GM12864 (cell line): ENCODE measurements at places on chromosomes 16 and 17.

DNA sequence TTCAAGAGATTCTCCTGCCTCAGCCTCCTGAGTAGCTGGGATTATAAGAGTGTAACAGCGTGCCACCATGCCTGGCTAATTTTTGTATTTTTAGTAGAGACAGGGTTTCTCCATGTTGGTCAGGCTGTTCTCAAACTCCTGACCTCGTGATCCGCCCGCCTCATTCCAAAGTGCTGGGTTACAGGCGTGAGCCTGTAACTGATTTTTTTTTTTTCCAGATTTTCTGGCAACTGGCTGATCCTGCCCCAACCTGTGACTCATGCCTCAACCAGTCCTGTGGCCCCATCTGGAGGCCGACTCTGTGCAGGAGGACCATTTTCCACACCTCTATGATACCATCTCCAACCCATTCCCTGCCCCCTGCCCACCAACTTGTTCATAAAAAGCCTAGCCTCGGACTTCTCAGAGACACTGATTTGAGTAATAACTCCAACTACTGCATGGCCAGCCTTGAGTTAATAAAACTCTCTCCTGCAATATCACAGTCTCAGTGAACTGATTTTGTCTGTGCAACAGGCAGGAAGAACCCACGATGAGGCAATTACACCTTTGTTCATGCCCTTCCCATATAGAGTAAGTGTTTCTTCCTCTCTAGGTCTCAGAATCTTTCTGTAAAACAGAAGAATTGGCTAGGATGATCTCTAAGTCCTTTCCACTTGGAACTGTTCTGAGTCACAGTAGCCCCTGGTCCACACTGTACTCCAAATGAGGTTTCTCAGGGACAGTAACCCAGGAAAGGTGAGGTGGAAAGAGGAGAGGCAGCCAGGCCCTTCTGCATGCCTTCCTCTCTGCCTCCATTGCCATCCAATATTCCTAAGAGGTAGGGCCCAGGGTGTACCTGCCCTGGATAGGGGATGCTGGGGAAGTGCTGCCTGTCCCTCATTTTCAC, 8.8 kb upstream of the CNOT1 start:
- no peak for DNase-seq

- peak; percentile 46 for DNase-seq
These were observed 5.1 kb upstream of the GGT6 start for GRCh38 chr17:4565209-4566141.

DNA sequence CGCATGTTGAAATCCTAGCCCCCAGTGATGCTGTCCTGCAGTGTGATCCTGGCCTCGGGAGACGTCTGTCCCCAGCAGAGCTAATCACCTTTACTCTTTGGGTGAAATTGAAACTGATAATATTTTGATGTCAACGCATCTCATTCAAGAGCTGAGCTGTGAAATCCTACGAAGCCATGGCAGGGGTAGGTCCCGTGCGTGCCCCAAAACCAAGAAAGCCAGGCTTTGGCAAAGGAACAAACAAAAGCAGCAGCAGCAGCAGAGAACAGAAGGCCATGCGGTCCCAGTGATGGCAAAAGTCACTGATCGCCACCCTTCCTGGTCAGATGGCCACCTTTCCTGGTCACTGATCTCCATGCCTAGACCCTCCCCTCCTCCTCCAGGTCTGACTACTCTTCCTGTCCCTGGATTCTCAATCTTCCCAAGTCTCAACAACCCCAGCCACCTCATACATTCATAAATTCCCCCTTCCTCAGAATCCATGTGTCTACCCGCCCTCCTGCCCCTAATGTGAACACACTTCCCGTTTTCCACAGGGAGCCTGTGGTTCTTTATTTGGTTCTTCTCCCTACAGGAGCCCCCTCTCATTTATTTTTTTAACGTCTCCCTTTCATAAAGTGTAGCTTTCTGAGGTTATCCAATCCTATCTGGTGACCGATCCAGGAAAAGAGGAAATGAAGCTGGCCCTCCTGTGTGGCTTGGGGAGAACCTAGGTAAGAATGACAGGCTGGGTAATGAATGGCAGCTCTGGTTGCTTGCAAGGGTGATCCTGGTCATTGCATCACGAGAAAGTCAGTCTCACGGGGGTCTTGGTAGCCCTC, 50.3 kb downstream of the CPPED1 start:
- no peak for DNase-seq

DNA sequence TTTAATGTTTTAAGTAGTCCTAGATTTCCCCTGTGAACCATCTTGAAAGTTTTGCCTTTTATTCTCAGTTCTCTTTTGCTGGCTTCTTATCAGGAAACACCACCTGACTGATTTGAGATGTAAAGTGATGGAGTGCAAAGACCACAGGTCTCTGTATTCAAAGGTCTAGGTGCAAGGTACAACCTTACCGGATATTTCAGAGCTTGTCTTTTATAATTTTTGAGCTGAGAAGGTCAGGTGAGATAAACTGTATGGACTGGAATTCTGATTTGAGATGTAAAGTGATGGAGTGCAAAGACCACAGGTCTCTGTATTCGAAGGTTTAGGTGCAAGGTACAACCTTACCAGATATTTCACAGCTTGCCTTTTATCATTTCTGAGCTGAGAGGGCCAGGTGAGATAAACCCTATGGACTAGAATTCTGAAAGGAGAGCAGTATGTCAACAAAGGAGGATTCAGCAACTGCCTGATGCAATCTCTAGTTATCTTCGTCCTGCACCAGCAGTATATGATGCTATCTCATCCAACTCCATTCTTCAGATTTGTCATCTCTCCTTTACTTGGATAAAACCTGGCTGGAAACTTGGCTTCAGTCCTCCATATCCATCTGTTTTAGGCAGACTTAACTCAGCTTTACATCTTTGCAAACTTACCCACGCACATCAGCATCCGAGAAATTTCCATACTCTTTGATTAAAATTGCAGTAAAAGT, 64.3 kb downstream of the CENPV start:
- no peak for DNase-seq

DNA sequence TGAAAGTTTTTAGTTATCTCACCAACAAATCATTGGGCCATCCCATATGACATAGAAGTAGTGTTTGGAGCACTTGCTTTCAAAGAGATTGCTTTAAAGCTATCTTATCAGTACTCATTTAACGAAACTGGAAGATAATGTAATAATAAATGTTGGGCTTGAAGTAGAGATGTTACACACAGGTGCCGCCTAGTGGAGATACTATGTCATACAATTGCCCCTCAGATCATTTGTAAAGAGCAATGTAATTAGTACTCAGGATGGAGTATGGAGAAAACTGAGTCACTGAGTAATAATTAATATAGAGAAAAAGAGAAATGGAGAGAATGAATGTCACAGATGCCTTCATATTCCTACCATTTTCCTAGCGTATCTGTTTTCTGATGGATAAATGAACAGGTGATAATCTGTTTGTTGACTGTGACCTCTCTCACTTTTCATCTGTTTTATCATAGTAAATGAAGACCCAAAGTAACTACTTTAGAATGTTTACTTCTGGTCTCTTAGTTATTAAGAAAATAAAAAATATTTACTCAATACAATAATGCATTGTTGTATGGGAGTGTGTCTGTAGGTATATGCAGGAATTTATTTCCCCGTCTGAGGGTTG, 80.4 kb downstream of the EFCAB5 start:
- DNase-seq = peak; percentile 26

DNA sequence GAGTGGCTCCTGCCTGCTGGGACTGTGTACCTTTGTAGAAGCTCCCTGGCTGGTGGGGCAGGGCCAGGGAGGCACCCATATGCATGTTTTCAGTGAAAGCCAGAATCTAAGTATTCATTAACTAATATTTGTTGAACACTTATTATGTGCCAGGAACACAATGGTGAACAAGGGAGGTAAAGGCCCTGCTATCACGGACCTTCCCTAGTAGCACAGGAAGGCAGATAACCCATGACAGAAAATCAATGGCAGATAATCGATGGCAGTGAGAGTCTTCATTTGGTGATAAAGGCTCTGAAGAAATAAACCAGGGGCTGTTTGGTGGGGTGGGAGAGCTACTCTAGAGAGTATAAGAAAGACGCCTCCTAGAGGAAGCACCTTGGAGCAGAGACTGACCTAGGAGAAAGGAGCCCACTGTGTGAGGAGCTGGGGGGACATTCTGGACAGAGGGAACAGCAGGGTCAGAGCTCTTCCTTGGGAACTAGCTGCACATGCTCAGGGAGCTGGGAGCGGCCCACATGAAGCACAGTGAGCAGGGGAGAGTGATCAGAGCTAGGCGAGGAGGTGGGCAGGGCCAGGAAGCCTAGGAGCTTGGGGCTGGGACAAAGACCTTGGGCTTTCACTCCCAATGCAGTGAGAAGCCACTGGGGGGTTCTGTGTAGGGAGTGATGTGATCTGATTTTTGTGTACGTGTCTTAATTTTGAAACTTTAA, 78.5 kb downstream of the SPECC1 start:
- DNase-seq = no peak

DNA sequence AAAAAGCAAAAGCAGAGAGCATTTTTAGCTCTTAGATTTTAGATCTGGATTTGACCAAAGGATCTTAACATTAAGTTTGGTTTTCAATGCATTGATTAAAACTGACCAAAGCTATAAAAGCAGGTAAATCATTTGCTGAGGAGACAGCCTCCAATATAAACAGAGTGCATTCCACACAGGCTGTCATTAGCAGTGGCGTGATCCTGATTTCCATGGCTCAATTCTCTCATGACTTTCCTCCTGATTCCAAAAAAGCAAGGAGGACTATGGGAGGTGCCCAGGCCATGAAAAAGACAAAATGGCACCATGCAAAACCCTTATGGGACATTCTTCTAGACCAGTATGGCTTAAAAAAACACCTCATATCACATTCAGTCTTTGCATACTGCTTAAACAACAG, 53.5 kb downstream of the PARN start:
- no peak for DNase-seq

- DNase-seq = no peak
These were observed 474.8 kb downstream of the KCNJ2 start for GRCh38 chr17:70644096-70644495.

- no peak for DNase-seq
These were observed 104.4 kb downstream of the MYO1D start for GRCh38 chr17:32772453-32773025.

DNA sequence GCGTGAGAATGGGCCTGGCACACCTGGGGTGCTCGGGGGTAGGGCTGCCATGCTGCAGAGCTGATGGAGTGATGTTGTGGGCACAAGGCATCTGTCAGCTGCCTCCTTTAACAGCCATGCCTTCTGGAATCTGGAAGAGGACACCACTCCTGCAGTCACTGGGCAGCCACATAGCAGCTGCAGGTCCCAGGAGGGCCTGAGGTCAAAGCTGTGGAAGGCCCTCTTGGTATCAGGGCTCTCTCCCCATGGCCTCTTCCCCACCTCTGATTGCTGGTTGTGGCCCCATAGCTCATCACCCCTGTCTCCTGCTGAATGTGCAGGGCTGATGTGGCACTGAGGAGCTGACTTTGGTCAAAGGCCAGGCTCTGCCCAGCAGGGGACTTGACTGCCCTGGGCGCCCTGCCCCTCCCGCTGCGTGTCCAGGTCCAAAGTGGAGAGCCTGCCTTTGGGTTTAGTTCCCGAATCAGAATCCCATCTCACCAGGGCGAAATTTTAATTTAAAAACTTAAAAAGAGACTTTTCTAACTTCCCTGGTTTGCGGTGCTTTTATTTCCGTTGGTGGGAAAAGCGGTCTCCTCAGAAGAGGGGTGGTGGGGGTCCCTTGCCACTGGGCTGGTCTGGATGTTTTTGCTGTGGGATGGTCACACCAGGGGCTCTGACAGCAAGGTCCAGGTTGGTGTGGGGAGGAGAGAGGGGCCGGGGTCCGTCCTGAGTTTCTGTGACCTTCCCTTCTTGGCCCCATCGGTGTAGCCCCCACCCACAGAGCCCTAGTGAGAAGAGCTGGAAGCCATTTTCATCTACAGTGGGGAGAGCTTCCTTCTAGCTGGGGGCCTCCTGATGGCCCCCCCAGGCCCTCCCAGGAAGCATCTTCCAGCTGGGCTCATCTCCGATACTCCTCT, 5.9 kb downstream of the UBALD2 start:
- DNase-seq = no peak

- no peak for DNase-seq
These were observed 3.0 kb upstream of the UBB start for GRCh38 chr17:16377941-16378341.

- DNase-seq = no peak
These were observed 18.2 kb downstream of the VMP1 start for GRCh38 chr17:59725691-59726090.

DNA sequence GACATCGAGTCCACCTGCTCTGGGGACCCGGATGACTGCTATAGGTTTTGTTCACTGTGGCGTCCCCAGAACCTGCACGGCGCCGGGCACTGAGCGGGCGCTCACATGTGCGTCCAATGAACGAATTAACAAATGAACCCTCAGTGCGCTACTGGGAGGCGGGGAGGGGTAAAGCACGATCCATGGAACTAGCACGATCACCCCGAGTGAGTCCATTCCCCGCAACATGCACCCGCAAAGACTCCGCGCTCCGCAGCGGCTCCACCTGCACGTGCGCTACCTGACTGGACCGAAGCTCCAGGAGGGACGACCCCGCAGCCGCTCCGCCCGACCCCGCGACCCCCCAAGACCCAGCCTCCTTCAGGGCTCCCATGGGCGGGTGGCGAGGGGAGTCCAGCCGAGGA, 491 bp downstream of the TRAP1 start:
- no peak for DNase-seq

- DNase-seq = no peak
These were observed 10.5 kb downstream of the CBFB start for GRCh38 chr16:67039260-67040020.

DNA sequence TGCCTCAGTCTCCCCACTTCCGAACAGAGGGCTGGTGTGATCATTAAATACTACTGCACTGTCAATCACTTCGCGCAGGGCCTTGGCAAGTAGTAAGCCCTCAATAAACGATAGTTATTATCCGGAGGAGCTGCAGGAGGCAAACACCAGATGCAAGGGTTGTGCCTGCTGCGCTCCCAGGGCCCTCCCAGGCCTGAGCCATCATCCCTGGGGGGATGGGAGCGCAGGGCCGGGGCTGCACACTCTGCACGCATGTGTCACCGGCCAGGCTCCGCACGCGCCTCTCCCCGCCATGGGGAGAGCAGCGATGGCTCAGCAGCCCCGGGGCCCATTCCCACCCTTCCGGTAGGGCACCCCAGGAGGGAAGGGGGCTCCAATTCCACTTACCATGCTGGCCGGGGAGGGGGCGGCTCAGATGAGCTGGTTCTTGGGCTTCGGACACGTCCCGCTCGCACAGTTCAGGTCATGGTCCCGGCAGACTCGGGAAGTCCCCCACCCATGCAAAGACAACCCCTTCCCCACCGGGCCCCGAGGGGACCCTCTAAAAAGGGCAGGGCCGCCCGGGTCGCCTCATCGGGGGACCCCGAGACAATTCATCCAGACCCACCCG, 681 bp downstream of the XPO6 start:
- no peak for DNase-seq

- no peak for DNase-seq
These were observed 39.0 kb downstream of the SMURF2 start for GRCh38 chr17:64622931-64623654.

GRCh38 chr17:58694302-58694701, 1.9 kb downstream of the RAD51C start:
- DNase-seq = no peak
